ENCODE measurements at places on chromosomes 5 and 9. TPM values are rescaled to one million over a fixed set of nuclear protein-coding genes. Genes with fewer than 3 reads are reported as not detected.

- DNase-seq, result no peak
These were observed 75.4 kb upstream of the LRRTM2 start for GRCh38 chr5:138950421-138951031.

GRCh38 chr9:78622126-78622525 lies 325.2 kb downstream of the PSAT1 start:
- no peak for DNase-seq

GRCh38 chr5:116271446-116272025 lies 186.7 kb downstream of the COMMD10 start:
- no peak for DNase-seq

DNA sequence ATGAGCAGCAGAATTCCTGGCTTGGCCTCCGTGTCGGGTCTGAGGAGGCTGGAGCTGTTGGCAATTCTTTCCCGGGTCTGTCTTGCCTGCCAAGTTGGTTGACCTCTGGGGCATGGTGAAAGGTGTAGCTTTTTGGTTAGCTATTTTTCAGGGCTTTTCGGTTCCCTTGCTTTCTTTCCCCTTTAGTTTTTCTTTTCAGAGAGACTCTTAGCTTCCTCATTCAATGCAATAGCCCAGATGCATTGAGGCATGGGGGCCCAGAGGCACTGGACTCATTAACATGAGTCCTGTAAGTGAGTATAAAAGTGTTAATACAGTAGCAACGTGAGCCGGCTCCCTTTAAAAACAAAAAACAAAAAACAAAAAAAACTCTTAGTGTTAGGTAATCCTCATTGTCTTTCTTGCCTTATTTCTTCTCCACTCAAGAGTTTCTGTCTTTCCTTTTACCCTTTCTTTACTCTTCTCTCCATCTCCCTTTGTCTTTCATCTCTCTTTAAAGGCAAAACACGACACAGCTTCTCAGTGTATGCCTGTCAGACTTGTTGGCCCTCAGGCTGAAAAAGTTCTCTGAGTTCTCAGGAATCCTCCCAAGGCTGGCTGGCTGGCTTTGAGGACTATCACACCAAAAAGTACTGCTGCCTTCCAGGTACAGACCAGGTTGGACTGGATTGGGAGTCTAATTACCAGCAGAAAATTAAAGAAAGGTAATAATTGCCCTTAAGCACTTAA lies 289.9 kb upstream of the TUT7 start:
- no peak for DNase-seq

GRCh38 chr9:38065369-38066075 lies 3.5 kb downstream of the SHB start:
- DNase-seq, result peak; percentile 26

GRCh38 chr9:137435381-137435891 lies 5.7 kb downstream of the ENTPD8 start:
- peak; percentile 48 for DNase-seq

DNA sequence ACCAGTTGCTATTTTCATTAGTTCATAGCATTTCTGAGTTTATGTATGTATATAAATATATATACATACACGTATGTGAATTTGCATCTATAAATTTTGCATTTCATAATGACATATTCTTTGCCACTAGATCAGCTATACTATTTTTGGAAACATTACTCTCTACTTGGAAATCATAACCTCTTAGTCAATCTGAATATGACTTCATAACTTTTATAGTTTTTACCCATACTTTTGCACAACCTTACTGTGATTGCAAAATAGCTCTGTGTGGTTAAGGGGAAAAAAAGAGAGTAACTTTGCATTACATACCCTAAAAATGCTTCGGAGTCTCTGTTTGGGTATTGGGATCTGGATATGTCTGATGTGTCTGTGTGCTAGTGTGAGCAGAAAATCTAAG lies 44.9 kb upstream of the ADAMTSL1 start:
- no peak for DNase-seq

- DNase-seq, result peak; percentile 49
These were observed 92.1 kb downstream of the ZNF354C start for GRCh38 chr5:179152144-179152895.

- no peak for DNase-seq
These were observed 54.8 kb downstream of the PWWP2A start for GRCh38 chr5:160064417-160064810.

DNA sequence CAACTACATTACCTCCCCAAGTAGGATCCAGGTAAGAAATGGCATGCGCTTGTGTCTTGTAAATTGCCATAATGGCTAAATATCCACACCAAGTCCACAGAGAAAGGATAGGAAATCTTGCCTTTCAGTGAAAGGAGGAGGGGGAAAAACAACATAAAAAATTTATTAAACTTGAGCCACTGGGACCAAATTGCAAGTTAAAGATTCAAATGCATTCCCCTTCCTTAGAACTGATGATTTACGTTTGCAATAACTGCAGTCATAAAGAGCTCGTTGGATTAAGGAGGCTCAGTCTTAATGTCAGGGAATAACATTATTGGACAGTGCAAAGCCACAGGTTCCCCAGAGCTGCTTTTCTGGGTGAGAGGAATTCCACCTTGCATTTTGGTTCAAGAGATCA lies 92.6 kb upstream of the SARDH start:
- no peak for DNase-seq

DNA sequence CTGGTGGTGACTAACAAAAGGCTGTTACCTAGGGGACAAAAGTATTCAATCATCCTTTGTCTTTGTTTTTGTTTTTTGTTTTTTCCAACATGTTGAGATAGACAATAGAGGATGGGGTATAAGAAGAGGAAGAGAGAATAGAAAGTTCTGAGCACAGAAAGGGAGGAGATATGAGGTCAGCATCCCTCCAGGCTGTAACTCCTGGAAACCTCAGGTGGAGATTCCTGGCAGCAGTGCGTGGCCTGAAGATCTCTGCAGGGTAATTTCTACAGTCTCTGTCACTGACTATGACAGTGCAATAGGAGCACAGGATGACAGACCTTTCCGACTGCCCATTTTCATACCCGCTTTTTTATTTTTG lies 112.1 kb downstream of the ADRB2 start:
- no peak for DNase-seq

- DNase-seq, result no peak
These were observed 590.0 kb upstream of the ZNF608 start for GRCh38 chr5:125336401-125336800.

GRCh38 chr5:98301547-98301946 lies 471.9 kb upstream of the RGMB start:
- no peak for DNase-seq

DNA sequence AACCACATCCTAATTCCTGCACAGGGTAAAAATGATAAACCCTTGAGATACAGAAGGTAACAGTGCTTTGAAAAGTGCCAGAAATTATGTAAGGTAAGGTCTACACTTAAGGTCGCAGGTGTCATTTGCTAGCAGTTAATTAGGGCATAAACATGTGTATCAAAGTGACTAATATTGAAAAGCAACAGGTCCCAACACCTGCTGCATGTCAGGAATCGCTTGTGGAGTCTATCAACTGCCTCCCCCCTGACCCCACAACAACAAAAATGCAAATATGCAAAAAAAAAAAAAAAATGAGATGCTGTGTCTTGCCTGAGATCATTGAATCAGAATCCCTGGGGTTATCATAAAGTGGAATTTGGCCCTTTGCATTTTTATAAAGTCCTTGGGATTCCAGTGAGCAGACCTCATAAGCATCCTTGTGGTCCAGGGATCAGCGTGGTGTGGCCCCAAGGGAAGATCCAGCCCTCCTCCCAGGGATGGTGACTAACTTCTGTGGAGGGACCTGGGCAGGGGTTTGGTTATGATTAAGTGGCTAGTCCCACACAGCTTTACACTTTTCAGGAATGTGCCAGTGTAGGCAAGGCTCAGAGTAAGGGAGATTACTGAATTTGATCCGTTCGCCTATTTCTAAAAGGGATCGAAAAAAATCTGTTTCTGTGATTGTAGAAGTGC lies 92.5 kb upstream of the TNFSF8 start:
- no peak for DNase-seq

DNA sequence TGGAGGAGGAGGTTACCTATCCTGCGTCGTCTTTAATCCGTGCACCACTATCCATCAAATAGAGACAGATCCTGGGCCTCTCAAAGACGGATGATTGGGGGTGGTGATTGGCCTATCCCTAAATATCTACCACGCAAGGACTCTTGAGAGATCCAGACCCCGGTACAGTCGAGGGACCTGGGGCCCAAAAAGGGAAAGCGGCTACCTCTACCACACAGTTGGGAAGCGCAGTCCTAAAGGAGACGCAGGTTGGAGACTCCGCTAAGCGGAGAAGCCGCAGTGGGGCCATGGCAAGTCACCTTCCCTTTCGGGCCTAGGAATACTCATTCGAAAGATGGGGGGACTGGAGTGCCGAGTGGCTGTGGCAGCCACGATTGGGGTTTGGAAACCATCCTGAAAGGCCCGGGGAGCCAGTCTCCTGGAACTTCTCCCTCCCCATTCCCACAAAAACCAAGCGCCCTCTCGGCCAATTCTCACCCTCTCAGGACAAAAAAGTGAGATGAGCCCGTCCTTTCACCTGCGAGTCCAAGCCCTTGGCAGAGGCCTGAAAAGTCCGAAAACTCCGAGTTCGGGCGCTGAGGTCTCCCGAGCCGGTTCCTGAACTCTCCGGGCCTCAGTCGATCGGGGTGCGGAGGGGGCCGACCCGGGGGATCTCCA lies 499 bp upstream of the FOXE1 start:
- DNase-seq, result no peak

GRCh38 chr5:124504081-124504916 lies 242.1 kb downstream of the ZNF608 start:
- no peak for DNase-seq

GRCh38 chr5:178637356-178638074 lies 10.7 kb upstream of the CLK4 start:
- no peak for DNase-seq

- no peak for DNase-seq
These were observed 152.1 kb downstream of the PCSK1 start for GRCh38 chr5:96280946-96281393.

DNA sequence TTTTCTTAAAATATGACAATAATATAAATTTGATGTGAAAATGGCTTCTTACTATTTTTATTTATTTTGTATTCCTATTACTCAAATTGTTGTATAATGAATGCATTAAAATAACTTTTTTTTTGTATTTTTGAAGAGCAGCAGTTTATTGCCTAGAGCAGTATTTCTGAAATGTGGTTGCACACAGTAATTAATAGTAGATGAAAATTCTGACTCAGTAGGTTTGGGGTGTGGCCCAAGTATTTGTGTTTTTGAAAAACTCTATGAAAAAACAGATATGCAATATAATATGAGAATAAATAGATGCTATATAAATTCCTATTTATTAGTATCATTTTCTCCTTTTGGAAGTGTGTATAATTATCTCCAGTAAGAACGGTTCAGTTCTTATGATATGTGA lies 2225.3 kb upstream of the C9orf72 start:
- DNase-seq, result no peak

- no peak for DNase-seq
These were observed 104.4 kb downstream of the WNK2 start for GRCh38 chr9:93288341-93288740.

The ZBTB26 gene
- total RNA-seq, result 10.0 TPM

The ADAMTS13 gene
- 4.6 TPM for total RNA-seq

The NSMF gene
- 50.4 TPM for total RNA-seq

The NUTM2G gene
- not detected for total RNA-seq

The FANCC gene
- total RNA-seq, result 13.6 TPM

The NUTM2F gene
- not detected for total RNA-seq

The P4HA2 gene
- total RNA-seq, result 26.9 TPM

The MELK gene
- total RNA-seq, result 0.49 TPM

The SV2C gene
- total RNA-seq, result 4.9 TPM

The HBEGF gene
- total RNA-seq, result 21.1 TPM

The CACFD1 gene
- total RNA-seq, result 10.1 TPM

The PCDHGB7 gene
- 18.9 TPM for total RNA-seq

The POLR3G gene
- total RNA-seq, result 5.6 TPM

The OR1Q1 gene
- total RNA-seq, result not detected

The SCGB3A1 gene
- not detected for total RNA-seq

The RNF130 gene
- 118 TPM for total RNA-seq

The PHF24 gene
- total RNA-seq, result 0.45 TPM

The SYK gene
- 25.6 TPM for total RNA-seq

The ZNF608 gene
- 32.9 TPM for total RNA-seq

The LIX1 gene
- total RNA-seq, result not detected
